ENCODE measurements at places on chromosomes 13 and 19.

GRCh38 chr13:98651744-98652143, 74.8 kb upstream of the STK24 start:
- no peak for DNase-seq

DNA sequence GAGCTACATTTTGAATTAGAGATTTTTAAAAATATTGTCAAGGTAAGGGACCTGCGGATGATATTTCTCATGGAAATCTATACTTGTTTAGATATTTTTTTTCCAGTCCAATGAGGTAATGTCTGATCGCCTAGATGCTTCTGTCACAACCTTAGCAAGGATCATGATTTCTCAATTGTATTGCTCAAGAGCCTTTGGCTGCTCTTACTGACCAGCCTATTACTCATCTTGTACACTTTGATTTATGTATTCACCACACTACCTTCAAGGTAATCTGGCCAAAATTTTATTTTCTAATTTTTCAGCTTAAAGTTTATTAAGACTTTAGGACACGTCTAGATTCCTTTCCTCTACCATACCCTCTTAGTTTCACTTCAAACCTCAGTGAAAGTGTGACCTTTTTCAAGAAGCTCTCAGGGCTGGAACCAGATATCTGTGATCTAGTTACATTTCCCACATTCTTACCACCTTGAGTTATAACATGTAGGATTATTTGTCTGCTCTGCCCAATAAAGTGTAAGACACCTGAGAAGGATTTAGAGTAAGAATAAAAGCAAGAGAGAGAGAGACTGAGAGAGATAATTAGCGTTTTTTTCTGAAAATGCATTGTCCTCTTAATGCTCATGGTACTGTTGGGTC, 197.1 kb downstream of the ITGBL1 start:
- no peak for DNase-seq

GRCh38 chr19:31383553-31383952, 34.3 kb upstream of the TSHZ3 start:
- DNase-seq: no peak

GRCh38 chr13:22079961-22080360, 409.1 kb downstream of the FGF9 start:
- DNase-seq: no peak

DNA sequence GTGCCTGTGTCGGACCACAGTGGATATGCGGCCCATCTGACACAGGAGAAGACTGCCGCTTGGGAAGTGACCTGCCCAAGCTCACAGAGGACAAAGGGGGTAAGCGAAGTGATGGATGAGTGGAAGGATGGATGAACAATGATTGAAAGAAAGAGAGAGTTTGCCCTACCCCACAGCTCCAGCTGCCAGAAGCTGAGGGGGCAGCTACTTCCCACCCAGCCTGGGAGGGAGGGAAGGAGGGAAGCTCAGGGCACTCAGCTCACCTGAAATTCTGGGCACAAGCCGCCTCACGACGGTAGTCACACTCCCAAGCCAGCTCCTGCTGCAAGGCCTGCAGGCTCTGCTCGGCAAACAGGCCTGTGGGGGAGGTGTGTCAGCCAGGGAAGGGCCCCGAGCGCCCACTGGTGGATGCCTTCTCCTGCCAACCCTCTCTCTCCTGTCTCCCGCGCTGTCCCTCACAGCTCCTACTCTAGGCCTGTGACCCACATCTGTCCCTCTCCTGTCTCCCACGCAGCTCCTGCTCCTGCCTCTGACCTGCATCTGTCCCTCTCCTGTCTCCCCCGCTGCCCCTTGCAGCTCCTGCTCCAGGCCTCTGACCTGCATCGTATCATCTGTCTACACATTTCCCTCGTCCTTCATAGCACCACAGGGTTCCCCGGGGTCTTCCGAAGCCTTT, 12.0 kb upstream of the NUMBL start:
- DNase-seq: no peak

- DNase-seq: no peak
Observed at GRCh38 chr13:102191951-102192502, 209.8 kb downstream of the FGF14 start.

- no peak for DNase-seq
Observed at GRCh38 chr13:47085346-47085745, 188.5 kb upstream of the HTR2A start.

DNA sequence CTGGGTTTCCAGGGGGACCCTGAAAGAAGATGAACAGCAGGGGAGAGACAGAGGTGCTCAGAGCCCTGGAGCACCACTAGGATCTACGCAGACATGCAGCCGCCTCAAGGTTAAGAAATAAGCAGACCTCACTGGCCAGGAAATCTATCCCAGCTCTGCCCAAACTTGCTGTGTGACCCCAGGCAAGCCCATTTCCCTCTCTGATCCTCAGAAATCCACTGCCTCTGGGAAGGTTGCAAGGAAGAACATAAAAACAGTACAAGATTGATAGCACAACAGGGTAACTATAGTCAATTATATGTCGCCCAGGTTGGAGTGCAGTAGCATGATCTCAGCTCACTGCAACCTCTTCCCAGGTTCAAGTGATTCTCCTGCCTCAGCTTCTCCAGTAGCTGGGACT, 20.8 kb downstream of the COL5A3 start:
- DNase-seq: no peak

DNA sequence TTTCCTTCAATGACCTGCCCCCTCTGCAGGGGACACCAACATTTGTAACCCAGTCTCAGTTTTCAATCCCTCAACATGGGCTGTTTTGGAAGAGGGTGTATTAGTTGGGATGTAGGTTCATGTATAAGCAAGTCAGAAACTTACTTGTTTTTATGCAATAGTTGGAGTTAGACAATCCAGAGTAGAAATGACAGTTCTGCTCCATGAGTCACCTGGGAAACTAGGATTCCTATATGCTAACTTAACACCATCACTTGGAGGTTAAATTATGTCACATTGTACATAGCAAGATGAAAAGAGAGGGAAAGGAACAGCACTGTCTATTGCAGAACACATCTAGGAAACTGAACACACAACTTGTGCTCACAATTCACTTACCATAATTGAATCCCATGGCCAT, 436.4 kb downstream of the RFC3 start:
- DNase-seq: no peak
